ENCODE measurements at places on chromosomes 1 and 21. TPM values are rescaled to one million over a fixed set of nuclear protein-coding genes. Genes with fewer than 3 reads are reported as not detected.
A peak's percentile ranks its signal among the peaks of the same experiment; 100 is the strongest.

Gene CAMK2N1
- 0.82 TPM for total RNA-seq

Gene TFF1
- not detected for total RNA-seq

Gene MYBPHL
- not detected for total RNA-seq

Gene DIRAS3
- 0.26 TPM for total RNA-seq

Gene TMEM79
- total RNA-seq: 11.6 TPM

Gene CLEC20A
- total RNA-seq: not detected

Gene KISS1
- total RNA-seq: not detected

Gene MYOG
- not detected for total RNA-seq

Gene KCNJ10
- not detected for total RNA-seq

DNA sequence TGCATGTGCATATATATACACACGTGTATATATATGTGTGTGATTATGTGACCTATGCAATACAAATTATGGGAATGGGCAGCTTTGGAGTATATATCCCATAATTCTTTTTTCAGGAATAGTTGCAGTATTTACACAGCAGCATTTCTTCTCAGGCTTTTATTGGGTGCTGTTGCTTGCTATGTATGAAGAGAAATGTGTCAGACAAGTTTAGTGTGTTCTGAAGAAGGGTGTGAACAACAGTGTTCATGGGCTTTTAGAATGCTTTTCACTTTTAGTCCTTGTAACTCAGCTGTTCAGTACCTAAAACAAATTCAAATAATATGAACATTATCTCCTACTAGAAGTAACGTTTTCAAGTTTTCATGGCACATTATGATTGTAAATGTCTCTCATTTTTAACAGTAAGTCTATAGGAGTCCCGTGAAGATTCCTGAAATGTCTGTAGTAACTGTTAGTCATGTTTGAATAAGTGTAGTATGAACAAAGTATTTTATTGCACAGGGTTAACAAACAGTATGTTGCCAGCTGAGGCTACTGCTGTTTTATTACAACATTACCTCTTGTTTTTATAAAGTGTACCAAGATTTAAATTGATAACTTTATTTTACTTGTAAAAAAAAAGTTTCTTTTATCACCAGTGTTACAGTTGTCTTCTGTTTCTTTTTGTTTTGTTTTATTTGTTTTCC lies 42.5 kb downstream of the TMED5 start:
- no peaks in the 10 kb centered on the region for H3K27me3 ChIP-seq
- no peaks in the 10 kb centered on the region for H3K4me1 ChIP-seq
- DNase-seq: no peak
- H3K27ac ChIP-seq: no peak overlapping the region
- no peak overlapping the region for H3K4me3 ChIP-seq
- peaks cover 34% of the 10 kb centered on the region for H3K36me3 ChIP-seq

- H3K4me1 ChIP-seq: no peaks in the 10 kb centered on the region
- no peaks in the 10 kb centered on the region for H3K27me3 ChIP-seq
- DNase-seq: no peak
Observed at GRCh38 chr1:97668945-97669344, 251.9 kb downstream of the DPYD start.

DNA sequence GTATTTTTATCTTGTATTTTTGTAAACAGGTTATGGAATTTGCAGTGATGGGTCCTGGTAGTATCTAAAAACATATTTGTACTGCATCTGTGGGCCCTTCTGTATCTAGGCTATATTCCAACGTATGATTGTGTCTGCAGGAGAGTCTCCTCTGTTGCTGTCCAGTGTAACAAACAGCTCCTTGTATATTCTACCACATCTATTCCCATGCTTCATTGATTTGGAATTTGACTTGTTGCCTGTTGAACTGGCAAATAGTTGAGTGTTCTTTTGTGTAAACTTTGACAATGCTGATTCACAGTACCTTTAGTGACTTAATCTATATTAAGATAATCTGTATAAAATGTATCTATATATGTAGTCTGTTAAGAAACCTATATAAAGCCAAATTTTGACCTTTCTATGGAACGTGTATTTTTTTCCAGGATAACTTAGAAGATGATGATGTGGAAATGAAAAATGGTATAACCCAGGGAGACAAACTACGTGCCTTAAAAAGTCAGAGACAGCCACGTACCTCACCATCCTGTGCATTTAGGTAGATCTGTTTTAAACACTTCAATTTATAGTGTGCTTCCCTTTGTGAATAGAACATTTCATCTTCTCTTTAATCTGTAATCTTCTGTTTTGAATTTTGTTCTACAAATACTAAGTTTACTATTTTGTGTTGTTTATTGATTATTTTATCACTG lies 43.4 kb upstream of the GPR88 start:
- H3K36me3 ChIP-seq: peaks cover 45% of the 10 kb centered on the region
- no peaks in the 10 kb centered on the region for H3K27me3 ChIP-seq
- H3K4me1 ChIP-seq: no peaks in the 10 kb centered on the region
- no peak overlapping the region for H3K4me3 ChIP-seq
- DNase-seq: no peak

- peaks cover 20% of the 10 kb centered on the region for H3K27me3 ChIP-seq
- no peaks in the 10 kb centered on the region for H3K4me1 ChIP-seq
- H3K27ac ChIP-seq: no peak overlapping the region
Observed at GRCh38 chr1:211591980-211592493, 13.1 kb upstream of the SLC30A1 start.

DNA sequence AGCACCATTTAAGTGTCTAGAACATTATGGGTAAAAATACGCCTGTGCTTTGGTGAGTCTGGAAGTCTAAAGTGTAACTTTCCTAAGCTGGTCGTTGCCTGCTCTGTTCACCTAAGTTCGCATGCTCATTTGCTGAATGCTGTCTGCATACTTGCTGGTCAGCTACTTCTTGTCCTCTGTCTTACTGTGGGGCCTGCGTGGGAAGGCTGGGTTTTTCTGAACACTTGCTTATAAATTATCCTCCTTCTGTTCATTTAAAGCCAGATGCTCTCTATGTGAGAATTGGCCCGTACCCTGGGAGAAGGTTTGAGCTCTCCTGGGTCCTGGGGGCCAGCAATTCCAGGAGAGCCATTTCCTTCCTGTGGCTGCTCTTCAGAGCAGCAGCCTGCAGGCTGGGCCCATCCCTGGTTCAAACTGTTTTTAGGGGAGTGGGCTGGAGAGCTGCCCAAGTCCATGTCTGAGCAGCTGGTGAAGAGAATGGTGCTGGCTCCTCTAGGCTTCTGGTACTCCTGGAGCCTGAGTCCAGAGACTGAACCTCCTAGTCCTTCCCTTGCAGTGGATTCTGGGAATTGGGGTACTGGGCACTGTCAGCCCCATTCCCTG lies 75.7 kb downstream of the GALNT2 start:
- peaks cover 45% of the 10 kb centered on the region for H3K4me1 ChIP-seq
- no peak overlapping the region for H3K27ac ChIP-seq
- H3K4me3 ChIP-seq: no peak overlapping the region
- DNase-seq: no peak
- no peaks in the 10 kb centered on the region for H3K27me3 ChIP-seq

- no peaks in the 10 kb centered on the region for H3K36me3 ChIP-seq
- no peak for DNase-seq
- H3K27me3 ChIP-seq: no peaks in the 10 kb centered on the region
- no peak overlapping the region for H3K27ac ChIP-seq
Observed at GRCh38 chr1:223706077-223706973, 6.0 kb upstream of the CAPN2 start.

GRCh38 chr1:28236656-28237322 lies 865 bp downstream of the ATP5IF1 start:
- H3K4me1 ChIP-seq: peaks cover 23% of the 10 kb centered on the region
- no peak overlapping the region for H3K27ac ChIP-seq
- peaks cover 7% of the 10 kb centered on the region for H3K36me3 ChIP-seq
- no peaks in the 10 kb centered on the region for H3K27me3 ChIP-seq
- H3K4me3 ChIP-seq: no peak overlapping the region

DNA sequence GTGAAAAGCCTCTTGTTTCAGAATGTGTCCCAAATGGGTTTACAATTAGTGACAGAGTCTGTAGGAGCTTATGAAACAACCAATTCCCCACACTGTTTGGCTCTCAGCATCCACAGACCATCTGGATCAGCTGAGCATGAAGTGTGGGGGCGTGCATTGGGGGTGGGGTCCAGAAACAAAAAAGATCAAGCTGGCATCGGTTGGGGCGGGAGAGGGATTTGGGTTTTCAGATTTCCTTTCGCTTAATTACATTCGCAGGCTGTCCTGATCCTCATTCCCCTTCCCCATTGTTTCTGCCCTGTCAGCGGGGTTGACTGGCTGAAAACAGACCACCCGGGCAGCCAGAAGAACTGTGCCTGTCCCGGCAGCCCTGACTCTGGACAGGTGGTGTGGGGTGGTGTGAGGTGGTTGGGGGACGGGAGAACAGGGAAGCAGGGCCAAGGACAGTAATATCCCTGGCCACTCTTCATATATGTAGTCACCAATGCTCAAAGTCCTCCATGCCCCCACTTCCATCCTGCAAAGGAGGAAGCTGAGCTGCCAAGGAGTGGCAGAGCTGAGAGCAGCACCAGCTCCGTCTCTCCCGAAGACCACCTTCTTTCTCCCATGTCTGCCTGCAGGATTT lies 92.0 kb downstream of the IER5 start:
- H3K27me3 ChIP-seq: peaks cover 14% of the 10 kb centered on the region
- no peaks in the 10 kb centered on the region for H3K36me3 ChIP-seq
- DNase-seq: peak; percentile 29
- H3K27ac ChIP-seq: no peak overlapping the region

DNA sequence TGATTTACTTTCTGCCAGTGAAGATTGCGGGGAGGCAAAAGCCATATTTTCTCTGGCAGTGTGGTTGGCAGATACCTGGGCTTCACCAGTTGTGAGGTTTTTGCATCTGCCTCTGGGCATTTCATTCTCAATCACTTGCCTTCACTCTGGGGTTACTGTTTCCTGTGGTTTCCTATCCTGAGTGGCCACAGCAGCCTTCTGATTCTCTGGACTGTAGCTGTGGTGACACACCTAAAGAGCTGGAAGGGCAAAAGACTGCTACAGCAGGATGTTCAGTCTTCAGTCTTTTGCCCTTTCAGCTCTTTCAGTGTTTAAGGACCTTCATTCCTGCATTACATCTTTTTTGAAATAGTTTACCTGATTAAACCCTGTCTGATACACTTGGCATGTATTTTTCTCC lies 50.5 kb upstream of the GPR52 start:
- H3K36me3 ChIP-seq: peaks cover 36% of the 10 kb centered on the region
- no peaks in the 10 kb centered on the region for H3K27me3 ChIP-seq
- DNase-seq: peak; percentile 49
- no peak overlapping the region for H3K4me3 ChIP-seq

DNA sequence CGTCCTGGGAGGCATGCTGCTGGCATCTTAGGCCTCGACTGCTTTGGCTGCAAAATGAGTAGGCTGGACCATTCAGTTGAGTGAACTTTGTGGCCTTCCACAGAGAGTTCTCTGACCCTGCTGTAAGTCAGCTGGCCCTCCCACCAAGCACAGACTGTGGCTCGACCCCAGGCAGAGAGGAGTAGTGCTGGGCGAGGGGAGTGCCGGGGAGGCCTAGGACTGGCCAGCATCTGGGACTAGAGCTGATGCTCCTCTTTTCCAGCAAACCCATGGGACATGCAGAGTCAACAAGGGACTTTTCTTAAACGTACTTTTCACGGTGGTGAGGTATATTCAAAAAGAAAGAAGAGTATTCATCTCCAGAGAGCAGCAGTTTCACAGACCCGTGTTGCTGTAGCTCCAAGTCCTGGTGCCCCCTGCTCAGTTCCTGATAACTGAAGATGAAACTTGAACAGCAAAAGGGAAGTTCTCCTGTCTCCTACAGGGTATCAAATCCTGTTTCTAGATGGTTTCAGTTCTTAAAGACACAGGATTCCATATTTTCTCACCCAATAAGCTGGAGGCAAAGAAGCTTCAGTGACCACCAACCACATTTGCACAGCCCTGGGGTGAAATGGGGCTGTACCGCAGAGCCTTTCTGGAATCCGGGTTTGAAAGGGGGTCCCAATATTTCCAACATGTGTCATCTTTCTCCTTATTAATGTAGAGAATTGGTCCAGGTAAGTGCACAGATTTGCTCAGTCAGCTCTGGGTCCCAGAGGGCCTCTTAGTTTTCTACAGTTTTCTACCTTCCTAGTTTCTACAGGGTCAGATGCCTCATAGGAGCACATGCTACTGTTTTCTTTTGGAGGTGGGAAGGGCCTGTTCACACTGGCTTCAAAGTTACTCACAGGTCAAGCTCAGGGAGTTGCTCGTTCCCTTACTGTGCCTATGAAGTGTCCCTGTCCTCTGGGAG lies 20.9 kb downstream of the BATF3 start:
- H3K4me1 ChIP-seq: peaks cover 63% of the 10 kb centered on the region
- no peaks in the 10 kb centered on the region for H3K27me3 ChIP-seq
- peaks cover 2% of the 10 kb centered on the region for H3K36me3 ChIP-seq
- DNase-seq: no peak
- peak overlapping the region; percentile 84 for H3K27ac ChIP-seq

GRCh38 chr1:111876631-111877030 lies 112.8 kb downstream of the KCND3 start:
- H3K27ac ChIP-seq: no peak overlapping the region
- H3K4me1 ChIP-seq: no peaks in the 10 kb centered on the region
- H3K27me3 ChIP-seq: peaks cover 31% of the 10 kb centered on the region

- peaks cover 73% of the 10 kb centered on the region for H3K27me3 ChIP-seq
- no peaks in the 10 kb centered on the region for H3K36me3 ChIP-seq
- H3K4me1 ChIP-seq: peaks cover 37% of the 10 kb centered on the region
- no peak for DNase-seq
Observed at GRCh38 chr1:9197186-9198099, 37.1 kb upstream of the H6PD start.

DNA sequence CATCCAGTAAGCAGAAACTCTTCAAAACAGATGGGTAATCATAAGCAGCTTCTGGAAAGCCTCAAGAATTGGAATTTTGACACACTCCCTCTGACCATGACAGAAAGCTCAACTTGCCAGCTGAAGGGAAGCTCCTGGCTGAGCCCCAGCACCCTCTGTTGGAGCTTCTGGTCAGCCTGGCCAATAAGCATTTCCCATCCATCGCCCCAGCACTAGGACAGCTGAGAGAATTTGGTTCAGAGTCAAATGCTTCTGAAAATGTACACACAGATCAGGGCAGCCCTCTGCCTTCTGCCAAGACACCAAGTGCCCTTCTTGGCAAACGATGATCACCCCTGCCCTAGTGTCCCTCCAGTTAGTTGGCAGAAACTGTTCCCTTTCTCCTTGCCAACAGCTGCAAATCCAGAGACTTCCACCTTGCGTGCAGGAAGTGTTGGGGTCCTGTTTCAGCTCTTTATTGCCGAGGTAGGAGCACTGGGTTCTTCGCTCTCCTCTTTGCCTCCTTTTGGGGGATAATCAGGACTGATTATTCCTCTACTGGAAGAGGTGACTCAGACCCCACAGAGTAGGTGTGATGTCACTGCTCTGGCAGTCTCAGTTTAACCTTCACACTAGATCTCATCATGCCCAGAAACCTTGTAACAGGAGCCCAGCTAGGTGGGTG lies 11.9 kb downstream of the PIGV start:
- peaks cover 47% of the 10 kb centered on the region for H3K4me1 ChIP-seq
- H3K27me3 ChIP-seq: no peaks in the 10 kb centered on the region
- DNase-seq: peak; percentile 63
- peaks cover 11% of the 10 kb centered on the region for H3K36me3 ChIP-seq
- peak overlapping the region; percentile 56 for H3K4me3 ChIP-seq

Measured in activated CD8-positive, alpha-beta memory T cell treated with anti-CD3 and anti-CD28 coated beads, Interleukin-2, amount 10 ng/mL, durations not matched to agents 7 days and 5 days (primary cell).